ENCODE measurements at places on chromosomes 6 and 20. TPM values are rescaled to one million over a fixed set of nuclear protein-coding genes. Genes with fewer than 3 reads are reported as not detected.

MYB gene
- total RNA-seq, result 0.55 TPM

HSPA12B gene
- total RNA-seq, result 9.5 TPM

VNN1 gene
- not detected for total RNA-seq

PLCG1 gene
- total RNA-seq, result 152 TPM

OPRM1 gene
- 0.49 TPM for total RNA-seq

GCNT2 gene
- 16.4 TPM for total RNA-seq

SPEF1 gene
- total RNA-seq, result not detected

DNA sequence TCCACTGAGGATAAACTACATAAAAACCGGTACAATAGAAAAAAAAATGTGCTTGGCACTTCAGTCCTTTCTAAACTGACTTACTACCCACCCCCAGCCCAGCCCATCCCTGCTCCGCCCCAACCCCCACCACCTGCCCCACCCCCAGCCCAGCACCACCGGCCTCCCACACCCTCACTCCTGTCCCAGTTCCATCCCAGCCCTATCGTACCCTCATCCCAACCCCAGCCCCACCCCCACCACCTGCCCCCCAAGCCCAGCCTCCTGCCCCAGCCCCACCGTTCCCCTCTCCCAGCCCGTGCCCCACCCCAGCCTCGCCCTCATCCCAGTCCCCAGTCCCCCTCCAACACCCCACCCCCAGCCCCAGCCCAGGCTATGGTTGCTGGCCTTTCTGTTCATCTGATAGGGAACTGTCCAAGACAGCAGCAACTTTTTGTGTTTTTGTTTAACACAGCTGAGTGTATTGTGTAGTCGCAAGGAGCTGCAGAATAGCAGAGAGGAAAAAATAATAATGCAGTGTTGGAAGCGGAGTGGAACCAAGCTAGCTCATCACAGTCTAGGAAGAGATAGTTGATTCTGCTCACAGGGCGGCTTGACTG lies 61.9 kb downstream of the SASH1 start:
- no peaks in the 10 kb centered on the region for H3K27me3 ChIP-seq
- H3K27ac ChIP-seq, result no peak overlapping the region
- H3K4me3 ChIP-seq, result no peak overlapping the region
- no peak for DNase-seq
- no peaks in the 10 kb centered on the region for H3K36me3 ChIP-seq

- H3K27ac ChIP-seq, result no peak overlapping the region
- peak overlapping the region; percentile 13 for H3K4me3 ChIP-seq
- no peaks in the 10 kb centered on the region for H3K4me1 ChIP-seq
- H3K27me3 ChIP-seq, result no peaks in the 10 kb centered on the region
- DNase-seq, result no peak
These were observed 3.2 kb downstream of the PRRT1 start for GRCh38 chr6:32148289-32149091.

DNA sequence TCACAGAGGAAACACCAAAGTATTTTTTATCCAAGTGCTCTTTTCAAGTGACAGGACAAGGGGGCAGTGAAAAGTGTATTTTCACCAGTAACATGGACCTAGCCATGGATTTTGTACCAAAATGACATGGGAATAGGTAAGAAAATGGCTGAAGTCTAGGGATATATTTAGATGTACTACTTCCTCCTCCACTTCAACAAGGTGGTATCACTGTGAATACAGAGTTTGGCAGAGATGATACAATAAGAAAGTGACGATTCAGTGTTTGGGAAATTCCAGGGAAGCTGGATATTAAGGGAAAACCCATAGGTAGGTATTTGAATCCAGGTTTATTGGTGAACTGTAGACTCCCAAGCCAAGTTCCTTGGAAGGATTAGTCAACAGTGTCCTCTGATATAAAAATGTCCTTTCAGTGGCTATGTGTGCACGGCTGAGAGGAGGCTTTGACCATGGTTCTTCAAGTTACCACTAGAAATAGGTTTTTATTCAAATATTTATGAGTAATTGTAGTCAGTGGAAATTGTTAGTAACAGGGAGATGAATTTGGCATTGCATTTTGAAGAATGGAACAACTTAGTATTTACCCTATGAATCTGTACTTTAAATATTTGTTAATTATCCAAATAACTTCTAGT lies 356.0 kb upstream of the CITED2 start:
- no peaks in the 10 kb centered on the region for H3K36me3 ChIP-seq
- H3K27me3 ChIP-seq, result no peaks in the 10 kb centered on the region
- peaks cover 27% of the 10 kb centered on the region for H3K4me1 ChIP-seq
- no peak overlapping the region for H3K4me3 ChIP-seq

- H3K4me1 ChIP-seq, result no peaks in the 10 kb centered on the region
- H3K27ac ChIP-seq, result no peak overlapping the region
- no peaks in the 10 kb centered on the region for H3K27me3 ChIP-seq
- H3K36me3 ChIP-seq, result no peaks in the 10 kb centered on the region
These were observed 290.9 kb upstream of the TSHZ2 start for GRCh38 chr20:52681288-52681687.

DNA sequence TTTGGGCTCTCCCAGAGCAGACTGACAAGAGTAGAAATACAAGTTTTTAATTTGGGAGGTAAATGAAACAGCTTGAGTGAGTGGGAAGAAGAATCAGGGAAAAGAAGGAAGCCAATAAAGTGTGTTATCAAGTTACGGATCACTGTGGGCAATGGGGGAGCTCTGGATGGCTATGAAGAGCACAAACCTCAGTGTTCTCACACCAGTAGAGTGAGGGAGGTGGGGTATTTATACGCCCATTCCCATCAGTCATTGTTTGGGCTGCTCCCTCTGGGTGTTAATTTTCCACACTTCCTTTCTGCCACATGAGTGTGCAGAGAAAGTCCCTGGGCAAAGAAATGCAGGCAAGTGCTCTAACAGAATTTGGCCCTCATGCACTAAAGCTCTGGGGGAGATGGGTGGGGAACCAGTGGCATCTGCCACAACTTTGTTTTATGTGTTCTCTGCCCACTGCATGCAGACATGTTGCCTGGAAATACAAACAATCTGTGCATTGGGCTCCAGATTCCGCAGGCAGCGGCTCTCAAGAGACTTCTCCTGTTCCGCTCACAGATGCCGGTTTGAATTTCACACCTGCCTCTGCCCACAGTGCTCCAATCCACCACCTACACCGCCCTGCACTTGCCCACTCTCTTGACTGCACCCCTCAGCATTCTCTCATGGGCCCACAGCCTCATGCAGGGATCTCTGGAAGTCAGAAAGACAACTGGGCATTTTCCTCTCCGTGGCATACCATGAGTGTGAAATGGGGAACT lies 211.1 kb upstream of the RNF24 start:
- no peak overlapping the region for H3K4me3 ChIP-seq
- H3K27me3 ChIP-seq, result peaks cover 12% of the 10 kb centered on the region
- no peaks in the 10 kb centered on the region for H3K4me1 ChIP-seq
- H3K27ac ChIP-seq, result peak overlapping the region; percentile 20
- DNase-seq, result no peak

GRCh38 chr6:129895692-129896091 lies 34.6 kb upstream of the TMEM244 start:
- no peak overlapping the region for H3K4me3 ChIP-seq
- H3K4me1 ChIP-seq, result no peaks in the 10 kb centered on the region
- H3K27ac ChIP-seq, result no peak overlapping the region
- H3K36me3 ChIP-seq, result no peaks in the 10 kb centered on the region
- DNase-seq, result no peak

DNA sequence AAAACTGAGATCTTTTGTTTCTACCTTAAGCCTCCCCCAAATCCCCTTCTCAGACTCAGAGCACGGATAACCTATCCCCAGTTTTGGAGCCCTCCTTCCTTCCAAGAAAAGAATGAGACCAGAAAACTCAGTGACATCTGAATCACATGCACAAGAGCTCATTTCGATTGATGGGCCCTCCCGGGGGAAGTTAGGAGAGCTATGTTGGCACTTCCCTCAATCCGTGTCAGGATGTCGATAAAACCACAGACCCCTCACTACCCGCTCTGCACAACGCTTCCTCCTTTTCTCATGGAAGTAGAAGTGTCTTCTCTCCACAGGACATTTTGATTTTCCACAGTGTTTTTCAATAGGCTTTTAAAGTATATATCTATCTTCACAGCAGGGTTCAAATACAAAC lies 332.4 kb downstream of the HACE1 start:
- H3K4me3 ChIP-seq, result no peak overlapping the region
- no peak for DNase-seq
- no peak overlapping the region for H3K27ac ChIP-seq
- H3K36me3 ChIP-seq, result no peaks in the 10 kb centered on the region
- no peaks in the 10 kb centered on the region for H3K27me3 ChIP-seq
- H3K4me1 ChIP-seq, result peaks cover 36% of the 10 kb centered on the region

DNA sequence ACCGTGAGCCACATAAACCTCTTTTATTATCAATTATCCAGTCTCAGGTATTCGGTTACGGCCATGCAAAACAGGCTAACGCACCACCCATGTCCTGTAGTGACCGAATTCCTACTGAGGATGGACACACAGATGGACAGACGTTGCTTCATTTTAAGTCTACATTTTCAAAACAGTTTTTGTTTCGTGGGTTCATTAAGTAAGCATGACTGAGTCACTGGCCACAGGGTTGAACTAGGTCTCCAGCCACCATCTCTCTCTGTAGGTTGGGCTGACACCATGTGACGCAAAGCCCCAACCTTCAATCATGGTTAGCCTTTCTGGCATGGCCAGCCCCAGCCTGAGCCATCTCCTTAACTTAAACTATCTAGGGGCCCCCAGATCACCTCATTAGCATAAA lies 110.0 kb upstream of the SLC22A23 start:
- H3K4me1 ChIP-seq, result no peaks in the 10 kb centered on the region
- no peak for DNase-seq
- H3K27me3 ChIP-seq, result no peaks in the 10 kb centered on the region
- H3K4me3 ChIP-seq, result no peak overlapping the region
- H3K36me3 ChIP-seq, result no peaks in the 10 kb centered on the region

- no peaks in the 10 kb centered on the region for H3K27me3 ChIP-seq
- no peaks in the 10 kb centered on the region for H3K36me3 ChIP-seq
- no peak for DNase-seq
- H3K4me3 ChIP-seq, result peak overlapping the region; percentile 49
- no peak overlapping the region for H3K27ac ChIP-seq
These were observed 1.5 kb downstream of the TNFRSF21 start for GRCh38 chr6:47308198-47308517.

DNA sequence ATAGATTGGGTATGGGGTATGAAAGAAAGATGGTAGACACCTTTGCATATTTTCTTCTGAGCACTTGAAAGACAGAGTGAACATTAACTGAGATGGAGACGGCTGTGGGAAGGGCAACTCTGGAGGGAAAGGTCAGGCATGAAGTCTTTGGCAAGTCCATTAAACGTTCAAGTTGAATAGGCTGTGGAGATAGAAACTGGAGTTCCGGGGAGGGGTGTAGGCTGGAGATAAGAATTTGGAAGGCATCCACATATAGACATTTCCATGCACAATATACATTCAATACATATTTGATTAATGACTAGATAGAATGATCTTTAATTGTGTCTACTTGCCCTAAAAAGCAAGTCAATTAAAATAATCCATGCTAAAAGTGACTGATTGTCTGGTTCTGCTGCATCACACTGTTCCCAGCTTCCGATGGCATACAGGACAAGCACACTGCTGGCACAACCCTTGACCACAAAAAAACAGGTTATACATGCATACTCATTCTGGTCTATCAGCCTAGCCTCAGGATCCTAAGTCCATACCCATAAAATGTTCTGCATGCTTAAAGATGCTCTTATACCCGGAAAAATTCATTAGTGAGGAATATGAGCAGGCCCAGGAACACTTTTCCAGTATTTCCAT lies 1.9 kb upstream of the MYLK4 start:
- no peak overlapping the region for H3K4me3 ChIP-seq

- H3K4me3 ChIP-seq, result no peak overlapping the region
- DNase-seq, result no peak
- peaks cover 4% of the 10 kb centered on the region for H3K36me3 ChIP-seq
- H3K27me3 ChIP-seq, result no peaks in the 10 kb centered on the region
- no peak overlapping the region for H3K27ac ChIP-seq
These were observed 142.1 kb downstream of the MYB start for GRCh38 chr6:135323202-135323668.

DNA sequence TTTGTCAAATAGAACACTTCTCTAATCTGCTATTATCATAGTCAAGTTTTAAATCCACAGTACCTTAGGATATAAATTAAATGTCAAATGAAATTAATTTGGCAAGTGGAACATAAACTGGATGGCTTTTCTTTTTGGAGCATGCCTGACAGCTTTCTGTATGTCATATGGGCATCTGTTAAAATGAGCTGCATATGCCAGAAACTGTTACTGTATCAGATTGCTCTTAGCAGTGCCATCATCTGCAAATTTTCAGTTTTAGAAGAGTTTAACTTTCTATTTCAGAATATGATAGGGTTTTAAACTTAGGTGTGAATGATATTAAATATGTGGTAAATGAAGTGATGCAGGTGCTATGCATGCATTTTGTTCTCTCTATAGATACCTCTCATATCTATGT lies 3.4 kb upstream of the EEF1E1 start:
- no peak overlapping the region for H3K4me3 ChIP-seq
- no peak for DNase-seq

- H3K4me1 ChIP-seq, result no peaks in the 10 kb centered on the region
- no peaks in the 10 kb centered on the region for H3K27me3 ChIP-seq
- H3K4me3 ChIP-seq, result no peak overlapping the region
- no peaks in the 10 kb centered on the region for H3K36me3 ChIP-seq
- no peak overlapping the region for H3K27ac ChIP-seq
These were observed 55.1 kb upstream of the CEP162 start for GRCh38 chr6:84282550-84282949.

DNA sequence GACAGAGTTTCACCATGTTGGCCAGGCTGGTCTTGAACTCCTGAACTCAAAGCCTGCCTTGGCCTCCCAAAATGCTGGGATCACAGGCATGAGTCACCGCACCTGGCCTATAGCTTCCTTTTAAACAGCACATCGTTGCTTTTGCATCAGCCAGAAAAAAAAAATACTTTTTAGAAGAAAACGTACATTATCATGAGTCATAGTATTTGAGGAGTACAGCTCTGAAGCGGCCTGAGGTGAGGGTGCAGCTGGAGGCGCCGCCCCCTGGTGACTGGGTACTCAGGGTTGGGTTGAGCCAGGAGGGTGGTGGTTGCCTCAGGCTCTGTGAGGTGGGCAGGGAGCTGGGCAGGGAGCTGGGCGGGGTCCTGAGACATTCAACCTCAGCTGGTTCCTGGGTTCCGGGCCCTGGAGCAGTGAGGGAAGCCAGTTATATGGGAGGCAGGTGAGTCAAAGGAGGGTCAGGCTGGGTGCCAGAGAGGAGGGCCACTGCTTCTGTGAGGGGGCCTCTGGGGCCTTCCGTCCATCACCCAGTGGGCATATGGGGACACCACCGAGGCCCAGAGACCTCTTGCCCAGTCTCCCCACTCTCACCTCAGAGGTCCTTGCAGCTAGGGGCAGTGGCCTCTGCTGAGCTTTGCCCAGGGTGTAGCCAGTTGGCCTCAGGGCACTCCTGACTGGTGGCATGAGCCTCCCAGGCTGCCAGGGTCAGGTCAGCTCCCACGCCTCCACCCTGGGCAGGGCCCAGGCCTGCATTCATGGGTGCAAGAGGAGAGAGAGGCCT lies 11.7 kb upstream of the ID1 start:
- no peak overlapping the region for H3K4me3 ChIP-seq
- H3K27me3 ChIP-seq, result no peaks in the 10 kb centered on the region
- no peaks in the 10 kb centered on the region for H3K36me3 ChIP-seq
- no peak for DNase-seq
- no peak overlapping the region for H3K27ac ChIP-seq

- no peaks in the 10 kb centered on the region for H3K27me3 ChIP-seq
- no peak for DNase-seq
- peaks cover 9% of the 10 kb centered on the region for H3K4me1 ChIP-seq
- no peaks in the 10 kb centered on the region for H3K36me3 ChIP-seq
- H3K27ac ChIP-seq, result no peak overlapping the region
These were observed 2.5 kb downstream of the LY6G6D start for GRCh38 chr6:31717499-31718222.

Data from sigmoid colon (tissue), 7 donors.